ENCODE measurements at places on chromosomes 7 and 10.
A peak's percentile ranks its signal among the peaks of the same experiment; 100 is the strongest.

GRCh38 chr10:20247891-20248708, 431.9 kb downstream of the PLXDC2 start:
- no peak overlapping the region for H3K27ac ChIP-seq
- no peaks in the 10 kb centered on the region for H3K4me1 ChIP-seq
- no peaks in the 10 kb centered on the region for H3K27me3 ChIP-seq
- H3K36me3 ChIP-seq = peaks cover 8% of the 10 kb centered on the region
- no peak overlapping the region for H3K4me3 ChIP-seq
- no peak for DNase-seq

DNA sequence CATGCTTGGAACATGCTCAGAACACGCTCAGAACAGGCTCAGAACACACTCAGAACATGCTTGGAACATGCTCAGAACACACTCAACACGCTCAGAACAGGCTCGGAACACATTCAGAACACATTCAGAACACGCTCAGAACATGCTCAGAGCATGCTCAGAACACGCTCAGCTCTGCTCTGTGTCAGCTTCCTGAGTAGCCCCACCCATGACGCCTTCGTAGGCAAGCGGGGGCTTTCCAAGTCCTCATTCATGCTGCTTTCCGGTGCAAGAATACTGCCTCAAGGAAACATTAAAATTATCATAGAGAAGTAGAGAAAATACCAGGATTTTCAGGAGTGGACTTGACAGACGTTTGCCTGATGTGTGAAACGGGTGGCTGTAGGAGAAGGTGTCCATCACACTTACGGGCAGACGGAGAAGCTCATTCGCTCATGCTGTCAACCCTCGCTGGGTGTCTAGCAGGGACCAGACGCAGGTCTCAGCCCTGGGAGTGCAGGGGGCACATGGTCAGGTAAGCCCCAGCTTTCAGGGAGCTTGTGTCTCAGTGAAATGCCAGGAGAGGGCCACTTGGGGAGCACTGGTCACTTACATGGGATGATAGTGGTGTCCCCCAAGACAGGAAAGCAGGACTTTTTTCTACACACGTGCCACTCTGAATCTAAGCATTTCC, 24.7 kb downstream of the EN2 start:
- peaks cover 4% of the 10 kb centered on the region for H3K4me1 ChIP-seq
- H3K36me3 ChIP-seq = no peaks in the 10 kb centered on the region
- DNase-seq = no peak
- H3K27me3 ChIP-seq = peaks cover 38% of the 10 kb centered on the region

DNA sequence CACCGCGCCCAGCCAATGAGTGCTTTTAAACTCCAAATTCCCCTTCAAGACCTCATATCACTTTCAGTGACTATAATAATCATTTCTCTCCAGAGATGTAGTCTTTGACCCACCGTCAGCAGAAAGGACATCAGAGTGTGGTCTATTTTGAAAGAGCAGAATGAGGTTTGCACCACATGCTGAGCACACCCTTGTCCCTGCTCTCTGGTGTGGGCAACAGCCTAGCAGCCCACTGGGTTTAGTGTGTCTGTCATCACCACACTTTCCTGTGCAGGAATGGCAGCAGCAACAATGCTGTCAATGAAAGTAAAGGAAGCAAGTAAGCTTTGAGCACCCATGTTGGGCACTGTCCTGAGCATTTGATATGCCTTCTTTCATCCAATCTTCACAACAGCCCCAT, 122.4 kb downstream of the PLXNA4 start:
- no peak overlapping the region for H3K27ac ChIP-seq
- no peaks in the 10 kb centered on the region for H3K36me3 ChIP-seq
- no peaks in the 10 kb centered on the region for H3K27me3 ChIP-seq
- DNase-seq = no peak
- no peaks in the 10 kb centered on the region for H3K4me1 ChIP-seq
- H3K4me3 ChIP-seq = no peak overlapping the region

GRCh38 chr10:17348501-17349349, 105.7 kb downstream of the ST8SIA6 start:
- no peak for DNase-seq
- no peak overlapping the region for H3K4me3 ChIP-seq
- H3K27me3 ChIP-seq = no peaks in the 10 kb centered on the region
- no peak overlapping the region for H3K27ac ChIP-seq

- H3K27me3 ChIP-seq = no peaks in the 10 kb centered on the region
- H3K36me3 ChIP-seq = no peaks in the 10 kb centered on the region
- no peak overlapping the region for H3K4me3 ChIP-seq
- no peak for DNase-seq
- H3K27ac ChIP-seq = no peak overlapping the region
Measured at GRCh38 chr7:18520450-18521235, 25.1 kb downstream of the HDAC9 start.

- H3K27ac ChIP-seq = no peak overlapping the region
- H3K4me1 ChIP-seq = peaks cover 6% of the 10 kb centered on the region
- H3K27me3 ChIP-seq = peaks cover 100% of the 10 kb centered on the region
Measured at GRCh38 chr7:97018126-97018601, 6.5 kb downstream of the DLX5 start.

- no peaks in the 10 kb centered on the region for H3K4me1 ChIP-seq
- no peaks in the 10 kb centered on the region for H3K27me3 ChIP-seq
- H3K27ac ChIP-seq = no peak overlapping the region
- peak; percentile 82 for DNase-seq
Measured at GRCh38 chr10:104614245-104614831, 26.8 kb upstream of the SORCS3 start.

GRCh38 chr10:63976538-63976937, 455.3 kb downstream of the REEP3 start:
- H3K36me3 ChIP-seq = no peaks in the 10 kb centered on the region
- no peak overlapping the region for H3K27ac ChIP-seq
- no peaks in the 10 kb centered on the region for H3K4me1 ChIP-seq
- no peaks in the 10 kb centered on the region for H3K27me3 ChIP-seq
- DNase-seq = no peak
- no peak overlapping the region for H3K4me3 ChIP-seq

GRCh38 chr10:68871731-68872342, 29.3 kb upstream of the DDX50 start:
- no peak for DNase-seq
- H3K36me3 ChIP-seq = no peaks in the 10 kb centered on the region
- no peak overlapping the region for H3K27ac ChIP-seq
- H3K4me3 ChIP-seq = peak overlapping the region; percentile 27
- peaks cover 13% of the 10 kb centered on the region for H3K4me1 ChIP-seq

DNA sequence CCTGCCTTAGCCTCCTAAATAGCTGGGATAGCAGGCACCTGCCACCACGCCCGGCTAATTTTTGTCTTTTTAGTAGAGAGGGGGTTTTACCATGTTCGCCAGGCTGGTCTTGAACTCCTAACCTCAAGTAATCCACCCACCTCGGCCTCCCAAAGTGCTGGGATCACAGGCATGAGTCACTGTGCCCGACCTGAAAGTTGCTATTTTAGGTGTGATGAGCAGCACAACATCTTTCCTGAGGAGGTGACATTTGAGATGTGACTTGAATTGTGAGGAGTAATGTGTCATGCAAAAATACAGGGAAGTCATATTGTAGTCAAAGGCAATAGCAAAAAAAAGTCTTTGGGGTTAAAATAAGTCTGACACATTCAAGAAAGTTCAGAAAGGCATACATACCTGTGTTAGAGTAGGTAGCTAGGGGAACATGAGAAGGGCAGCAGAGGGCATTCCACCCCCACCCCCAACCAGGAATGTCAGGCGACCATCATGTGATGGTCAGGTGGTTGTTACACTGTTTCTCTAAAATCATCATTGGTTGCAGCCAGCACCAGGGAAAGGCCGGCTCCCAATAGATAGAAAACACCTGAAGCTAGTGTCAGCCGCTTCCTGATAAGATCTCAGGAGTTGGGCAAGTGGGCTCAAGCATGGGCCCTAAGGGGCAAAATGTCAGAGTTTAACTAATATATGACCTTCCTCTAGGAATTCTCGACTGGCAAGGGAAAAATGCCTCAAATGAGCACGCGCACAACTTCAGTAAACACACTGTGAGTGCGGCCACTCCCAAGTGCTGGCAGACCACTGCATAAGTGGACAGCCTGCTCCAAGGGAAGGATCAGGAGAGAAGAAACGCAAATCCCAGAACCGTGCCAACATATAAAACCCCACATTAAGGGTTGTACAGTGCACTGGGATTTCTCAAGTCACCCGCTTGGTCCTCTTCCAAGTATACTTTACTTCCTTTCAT, at the start of gene TACC2:
Gene TACC2 (plus strand): TSS at position 803 of the 964 bp plus-strand sequence. CDS start 32,819 bp downstream, outside the sequence.
- no peaks in the 10 kb centered on the region for H3K36me3 ChIP-seq
- no peaks in the 10 kb centered on the region for H3K27me3 ChIP-seq
- no peaks in the 10 kb centered on the region for H3K4me1 ChIP-seq

DNA sequence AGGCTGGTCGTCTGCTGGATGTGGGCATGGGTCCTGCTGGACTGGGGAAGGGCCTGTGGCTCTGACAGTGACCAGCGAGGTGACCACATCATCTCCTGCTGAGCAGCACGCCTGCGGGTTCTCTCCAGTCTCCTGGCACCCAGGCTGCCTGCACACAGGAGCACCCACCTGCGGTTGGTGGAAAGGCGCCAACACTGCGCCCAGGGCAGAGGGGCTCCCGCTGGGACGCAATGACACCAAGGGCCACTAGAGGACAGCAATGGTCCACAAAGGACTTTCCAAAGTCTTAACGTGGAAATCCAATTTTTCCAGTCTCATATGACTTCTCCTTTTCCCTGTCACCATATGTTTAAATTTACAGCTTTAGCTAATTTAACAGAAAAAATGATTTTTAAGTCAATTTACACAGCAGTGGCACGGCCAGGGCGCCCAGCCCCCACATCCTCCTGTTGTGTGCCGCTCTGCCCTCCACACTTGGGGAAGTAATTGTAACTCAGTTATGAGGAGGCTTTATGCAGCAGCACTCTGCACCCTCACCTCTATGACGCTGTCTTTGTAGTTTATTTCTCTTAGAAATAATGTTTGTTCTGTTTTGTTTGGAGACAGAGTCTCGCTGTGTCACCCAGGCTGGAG, 38.1 kb downstream of the CFAP46 start:
- no peak for DNase-seq
- no peaks in the 10 kb centered on the region for H3K36me3 ChIP-seq
- H3K27me3 ChIP-seq = no peaks in the 10 kb centered on the region
- no peak overlapping the region for H3K27ac ChIP-seq
- H3K4me3 ChIP-seq = no peak overlapping the region

- H3K4me3 ChIP-seq = no peak overlapping the region
- peak; percentile 87 for DNase-seq
- H3K27ac ChIP-seq = no peak overlapping the region
- no peaks in the 10 kb centered on the region for H3K27me3 ChIP-seq
- H3K4me1 ChIP-seq = peaks cover 7% of the 10 kb centered on the region
Measured at GRCh38 chr10:17375936-17376584, 78.3 kb downstream of the ST8SIA6 start.

GRCh38 chr10:13039761-13040160, 38.2 kb upstream of the CCDC3 start:
- no peaks in the 10 kb centered on the region for H3K4me1 ChIP-seq
- H3K4me3 ChIP-seq = no peak overlapping the region

GRCh38 chr10:118865998-118866693, 111.4 kb upstream of the CACUL1 start:
- no peaks in the 10 kb centered on the region for H3K36me3 ChIP-seq
- H3K27ac ChIP-seq = no peak overlapping the region
- peaks cover 3% of the 10 kb centered on the region for H3K4me1 ChIP-seq
- no peak for DNase-seq

DNA sequence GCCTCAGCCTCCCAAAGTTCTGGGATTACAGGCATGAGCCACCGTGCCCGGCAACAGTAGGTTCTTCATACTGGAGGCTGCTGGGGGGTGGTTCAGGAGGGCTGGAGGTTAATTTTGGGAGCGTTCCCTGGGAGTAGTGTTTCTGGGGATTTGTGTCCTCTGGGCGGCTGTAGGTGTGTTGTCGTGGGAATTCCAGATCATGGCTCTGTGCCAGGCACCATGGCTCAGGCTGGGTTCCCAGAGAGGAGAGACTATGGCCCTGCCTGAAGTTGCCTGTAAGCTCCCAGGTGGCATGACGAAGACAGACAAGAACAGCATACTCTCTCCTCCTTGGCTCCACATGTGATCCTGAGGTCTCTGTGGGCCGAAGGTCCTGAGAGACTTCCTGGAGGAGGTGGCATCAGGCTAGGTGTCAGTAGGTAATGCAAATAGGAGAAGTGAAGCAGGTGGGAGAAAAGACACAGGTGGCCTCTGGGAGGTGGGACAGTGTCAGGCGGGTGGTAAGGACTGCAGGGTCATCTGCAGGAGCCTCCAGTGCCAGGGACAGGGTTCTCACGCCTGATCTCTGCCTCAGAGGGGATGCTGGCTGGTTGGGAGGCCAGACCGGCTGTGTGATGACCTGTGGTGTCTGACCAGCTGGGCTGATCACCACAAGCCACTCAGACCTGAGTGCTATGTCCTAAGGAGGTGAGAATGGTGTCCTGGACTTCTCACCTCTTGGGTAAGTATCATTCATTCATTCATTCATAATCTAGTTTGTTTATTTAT, 18.7 kb downstream of the CLIP2 start:
- H3K36me3 ChIP-seq = no peaks in the 10 kb centered on the region
- no peak overlapping the region for H3K4me3 ChIP-seq
- H3K27me3 ChIP-seq = no peaks in the 10 kb centered on the region
- no peaks in the 10 kb centered on the region for H3K4me1 ChIP-seq
- no peak for DNase-seq

DNA sequence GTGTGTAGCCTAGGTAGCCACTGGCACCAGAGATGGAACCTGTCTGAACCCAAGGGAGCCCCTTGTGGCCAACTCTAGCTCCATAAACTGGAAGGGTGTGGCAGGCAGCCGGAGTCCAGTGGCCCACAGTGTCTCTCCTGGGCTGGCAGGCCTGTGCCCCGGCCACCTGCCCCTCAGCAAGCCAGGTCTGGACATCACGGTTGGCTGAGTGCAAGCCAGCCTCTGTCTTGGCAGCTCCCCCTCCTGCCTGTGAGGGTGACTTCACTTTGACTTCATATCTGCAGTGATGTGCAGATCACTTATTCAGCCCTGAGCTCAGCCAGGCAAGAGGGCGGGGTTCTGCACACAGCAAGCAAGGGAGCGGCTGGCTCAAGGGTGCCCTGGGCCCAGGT, 1.3 kb upstream of the RET start:
- H3K27me3 ChIP-seq = peaks cover 37% of the 10 kb centered on the region
- no peak overlapping the region for H3K27ac ChIP-seq
- H3K4me3 ChIP-seq = no peak overlapping the region
- no peak for DNase-seq
- H3K36me3 ChIP-seq = no peaks in the 10 kb centered on the region

DNA sequence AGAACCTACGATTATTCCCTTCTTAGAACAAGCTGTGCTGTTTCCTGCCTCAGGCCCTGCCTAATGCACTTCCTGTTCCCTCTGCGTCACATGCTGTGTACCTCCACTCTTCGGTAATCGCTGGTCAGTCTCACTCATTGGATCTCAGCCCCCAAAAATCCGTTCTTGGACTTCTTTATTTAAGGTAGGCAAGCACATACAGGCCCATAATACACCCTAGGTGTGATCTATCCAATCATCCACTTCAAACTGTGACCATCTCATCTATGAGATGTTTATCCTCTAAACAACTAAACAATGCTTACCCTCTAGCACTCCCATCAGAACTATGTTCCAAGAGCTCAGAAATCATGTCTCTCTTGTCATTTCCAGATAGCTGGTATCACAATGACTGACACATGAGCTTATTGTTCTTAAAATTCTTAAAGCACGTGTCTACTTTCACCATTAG, 83.9 kb downstream of the CADPS2 start:
- no peak overlapping the region for H3K27ac ChIP-seq
- H3K27me3 ChIP-seq = no peaks in the 10 kb centered on the region
- no peaks in the 10 kb centered on the region for H3K4me1 ChIP-seq
- H3K36me3 ChIP-seq = no peaks in the 10 kb centered on the region
- DNase-seq = no peak

Measured in H1 (cell line).